Renal pelvis (tissue), 12 donors: ENCODE measurements at places on chromosomes 6 and 20. TPM values are rescaled to one million over a fixed set of nuclear protein-coding genes. Genes with fewer than 3 reads are reported as not detected.

GRCh38 chr6:122180132-122180531 is 219.3 kb upstream of the HSF2 start:
- DNase-seq: no peak

Gene OPRL1
- polyA plus RNA-seq: 1.1 TPM

Gene RBBP8NL
- 2.4 TPM for polyA plus RNA-seq

- DNase-seq: no peak
Observed at GRCh38 chr6:82381278-82381677, 17.7 kb downstream of the TPBG start.

GRCh38 chr20:57560554-57561355 is at the start of gene PCK1:
Gene PCK1 (plus strand): TSS chr20:57561110. CDS start chr20:57561412, 302 bp downstream.
- no peak for DNase-seq

Gene NOTCH4
- polyA plus RNA-seq: 17.4 TPM
